ENCODE measurements at places on chromosomes 12 and 14.

DNA sequence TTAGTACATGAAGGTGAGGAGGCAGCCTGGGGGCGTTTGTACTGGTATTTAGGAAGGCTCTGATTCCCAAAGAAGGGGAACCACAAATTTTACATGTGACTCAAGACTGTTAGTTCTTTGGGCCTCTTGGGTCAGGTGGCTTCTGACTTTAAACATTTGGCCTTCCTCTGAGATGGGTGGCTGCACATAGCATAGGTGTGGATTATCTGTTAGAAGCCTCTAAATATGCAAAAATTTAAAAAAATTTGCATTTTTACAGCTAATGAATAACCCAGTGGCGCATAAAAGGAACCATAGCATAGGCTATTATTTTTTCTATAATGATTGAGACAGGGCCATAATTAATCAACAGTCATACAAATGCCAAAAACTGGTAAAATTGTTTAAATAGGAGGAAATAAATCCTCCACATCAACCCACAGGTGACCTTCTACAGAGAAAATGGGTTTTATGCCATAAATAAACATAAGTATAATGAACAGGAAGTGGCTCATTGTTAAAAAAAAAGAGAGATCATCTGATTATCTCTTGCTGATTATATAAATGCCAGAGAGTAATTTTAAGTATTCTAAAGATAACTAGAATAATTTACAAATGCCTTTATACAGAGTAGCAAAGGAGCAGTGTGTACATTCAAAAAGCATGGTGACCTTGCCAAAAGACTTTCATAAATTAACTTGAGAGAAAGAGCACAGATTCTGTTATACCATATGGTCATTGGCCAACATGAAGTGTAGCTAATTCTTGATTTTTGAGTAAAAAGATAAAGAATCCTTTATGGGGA lies 284.2 kb upstream of the ATP2B1 start:
- no peak for DNase-seq

- DNase-seq: no peak
Measured at GRCh38 chr12:27018037-27018436, 3.9 kb upstream of the TM7SF3 start.

DNA sequence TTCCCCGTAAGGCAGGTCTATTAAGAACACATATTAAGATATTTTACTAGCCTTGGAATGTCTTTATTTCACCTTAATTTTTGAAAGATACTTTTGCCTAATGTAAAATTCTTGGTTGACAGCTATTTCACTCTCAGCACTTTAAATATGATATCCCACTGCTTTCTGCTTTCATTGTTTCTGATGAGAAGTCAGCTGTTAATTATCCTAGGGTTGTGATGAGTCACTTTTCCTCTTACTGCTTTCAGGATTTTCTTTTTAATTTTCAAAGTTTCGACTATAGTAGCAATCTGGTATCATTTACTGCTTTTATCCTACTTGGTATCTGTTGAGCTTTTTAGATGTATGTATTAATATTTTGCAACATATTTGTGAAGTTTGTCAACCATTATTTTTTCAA lies 578.9 kb upstream of the ATP2B1 start:
- no peak for DNase-seq

DNA sequence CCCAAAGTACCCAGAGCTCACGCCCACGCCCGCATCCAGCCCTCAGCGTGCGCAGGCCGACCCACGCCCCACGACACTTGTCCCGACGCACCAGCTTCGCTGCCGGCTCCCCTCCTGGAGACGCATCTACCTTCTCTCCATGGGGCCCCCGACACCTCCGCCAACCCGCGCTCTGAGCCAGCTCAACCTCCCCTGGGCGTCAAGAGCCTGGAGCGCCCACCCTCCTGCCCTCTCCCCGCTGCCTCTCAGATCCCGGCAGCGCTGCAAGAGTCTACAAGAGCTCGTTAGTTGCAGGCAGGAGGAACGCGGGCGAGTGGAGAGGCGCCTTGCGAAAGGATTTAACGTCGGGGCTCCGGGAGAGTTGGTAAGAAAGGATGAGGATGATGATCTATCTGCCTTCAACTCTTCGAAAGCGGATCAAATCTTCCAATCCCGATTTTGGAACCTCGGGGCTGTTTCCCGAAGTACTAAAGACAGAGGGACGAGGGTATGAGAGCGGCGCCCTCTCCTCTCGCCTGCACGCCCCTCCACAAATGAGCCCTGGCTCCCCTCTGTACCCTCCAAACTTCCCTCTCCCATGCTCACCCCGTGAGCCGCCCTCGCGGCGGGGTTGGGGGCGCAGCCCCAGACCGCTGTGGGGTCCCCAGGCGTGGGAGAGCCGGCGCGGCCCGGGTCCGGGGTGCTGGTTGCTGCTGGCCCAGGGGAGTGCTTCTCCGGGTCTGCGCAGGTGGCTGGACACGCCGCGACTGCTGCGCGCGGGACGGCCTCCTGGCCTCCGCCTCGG lies 979 bp downstream of the LTBP2 start:
- no peak for DNase-seq

GRCh38 chr14:21768116-21768874 lies 94.7 kb upstream of the OR4E1 start:
- DNase-seq: no peak

DNA sequence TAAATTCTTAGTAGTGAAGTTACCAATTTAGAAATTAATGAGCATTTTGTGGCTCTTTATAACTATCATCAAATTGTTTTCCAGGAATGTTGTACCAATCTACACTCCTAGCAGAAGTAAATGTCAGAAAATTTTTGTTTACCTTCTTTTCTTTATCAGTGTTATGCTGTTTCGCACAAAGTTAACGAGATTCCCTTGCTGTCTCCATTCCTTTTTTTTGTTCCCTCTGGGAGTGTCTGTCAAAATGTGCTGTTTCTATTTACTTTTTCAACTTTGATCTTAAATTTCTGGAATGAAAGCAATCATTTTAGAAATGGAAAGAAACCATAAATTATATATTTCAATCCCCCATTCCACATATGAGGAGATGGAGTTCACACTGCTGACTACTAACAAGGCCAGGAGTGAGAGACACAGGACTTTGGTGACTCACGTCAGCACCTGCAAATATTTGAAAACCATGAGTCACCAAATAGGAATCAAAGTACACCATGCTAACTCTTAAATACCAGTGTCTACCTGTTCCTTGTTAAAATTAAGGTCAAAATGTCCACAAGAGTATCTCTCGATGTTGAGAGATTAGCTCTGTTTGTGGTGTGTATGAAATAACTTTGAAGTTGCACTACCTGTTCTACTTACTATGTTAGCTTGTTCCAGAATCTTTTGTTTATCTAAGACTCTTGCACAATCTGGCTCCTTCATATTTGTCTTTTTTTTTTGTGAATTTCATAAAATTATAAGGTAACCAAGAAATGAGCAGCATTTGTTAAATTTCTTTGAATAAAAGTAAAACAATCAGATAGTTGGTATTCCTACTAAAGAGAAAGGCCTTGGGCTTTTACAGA lies 106.0 kb downstream of the RMST start:
- no peak for DNase-seq

- DNase-seq: no peak
Measured at GRCh38 chr12:104643819-104644669, 187.3 kb downstream of the CHST11 start.

- DNase-seq: no peak
Measured at GRCh38 chr12:52808573-52809160, 5.2 kb downstream of the KRT4 start.

DNA sequence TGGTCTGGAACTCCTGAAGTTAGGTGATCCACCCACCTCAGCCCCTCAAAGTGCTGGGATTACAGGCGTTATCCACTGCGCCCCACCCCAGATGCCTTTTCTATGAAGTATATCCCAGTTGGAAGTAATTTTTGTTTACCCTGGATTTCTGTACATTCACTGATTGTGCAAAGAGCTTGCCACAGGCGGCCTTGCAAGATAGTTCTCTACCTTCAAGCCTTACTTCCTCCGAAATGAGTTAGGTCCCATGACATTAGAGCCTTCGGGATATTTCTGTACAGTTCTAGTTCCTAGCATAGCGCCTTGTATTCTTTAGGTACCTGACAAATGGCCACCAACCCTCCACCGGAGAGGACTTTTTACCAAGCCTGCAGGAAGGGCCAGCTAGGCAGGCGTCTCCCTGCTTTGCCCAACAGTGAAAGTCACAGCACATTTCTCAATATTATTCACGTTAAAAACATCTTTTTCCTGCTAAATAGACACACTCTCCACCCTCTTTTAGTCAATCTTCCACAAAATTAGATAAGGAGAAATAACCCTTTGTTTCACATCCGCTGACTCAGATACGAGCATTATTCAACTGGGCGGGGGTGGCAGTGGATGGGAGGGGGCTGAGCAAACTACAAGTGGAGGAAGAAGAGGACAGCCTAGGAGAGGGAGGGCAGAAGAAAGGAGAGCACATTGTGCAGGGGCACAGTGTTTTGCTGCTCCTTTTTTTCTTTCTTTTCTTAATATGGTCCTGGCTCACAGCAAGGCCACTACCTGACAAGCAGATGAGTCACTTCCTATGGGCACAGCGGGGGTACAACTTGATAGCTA lies 40.0 kb upstream of the CAPRIN2 start:
- DNase-seq: no peak

GRCh38 chr12:89622115-89622514 lies 86.5 kb downstream of the ATP2B1 start:
- DNase-seq: no peak

DNA sequence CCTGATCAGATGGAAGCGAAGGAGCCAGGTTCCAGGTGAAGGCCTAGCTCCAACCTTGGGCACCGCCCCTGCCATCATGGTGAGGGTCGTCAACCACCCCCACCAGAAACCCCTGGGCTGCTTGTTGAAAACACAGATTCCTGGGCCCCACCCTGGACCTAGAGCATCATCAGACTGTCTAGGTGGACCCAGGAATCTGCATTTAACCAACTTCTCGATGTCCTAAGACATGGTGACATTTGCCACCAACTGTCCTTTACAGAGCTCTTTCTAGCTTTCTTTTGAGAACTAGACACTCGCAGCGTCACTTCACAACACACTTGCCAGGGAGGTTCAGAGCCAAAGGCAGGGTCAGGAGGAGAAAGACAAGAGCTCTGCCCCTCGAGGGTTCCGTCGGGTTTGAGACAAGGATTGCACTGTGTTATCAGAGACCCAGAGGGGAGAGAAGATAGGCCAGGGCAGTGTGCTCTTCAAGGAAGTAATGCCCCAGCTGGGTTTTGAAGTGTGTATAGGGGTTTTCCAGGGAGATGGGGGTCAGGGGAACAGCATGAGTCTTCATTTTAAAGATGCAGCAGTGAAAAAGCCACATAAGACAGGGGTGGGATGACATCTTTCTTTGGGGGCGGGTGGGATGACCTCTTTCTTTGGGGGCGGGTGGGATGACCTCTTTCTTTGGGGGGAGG lies 24.6 kb downstream of the RFLNA start:
- no peak for DNase-seq

GRCh38 chr14:31582836-31583452 lies 21.7 kb downstream of the NUBPL start:
- DNase-seq: no peak

- no peak for DNase-seq
Measured at GRCh38 chr12:103868215-103868614, 27.2 kb upstream of the NT5DC3 start.

GRCh38 chr12:107221913-107222312 lies 128.6 kb upstream of the CRY1 start:
- DNase-seq: no peak

DNA sequence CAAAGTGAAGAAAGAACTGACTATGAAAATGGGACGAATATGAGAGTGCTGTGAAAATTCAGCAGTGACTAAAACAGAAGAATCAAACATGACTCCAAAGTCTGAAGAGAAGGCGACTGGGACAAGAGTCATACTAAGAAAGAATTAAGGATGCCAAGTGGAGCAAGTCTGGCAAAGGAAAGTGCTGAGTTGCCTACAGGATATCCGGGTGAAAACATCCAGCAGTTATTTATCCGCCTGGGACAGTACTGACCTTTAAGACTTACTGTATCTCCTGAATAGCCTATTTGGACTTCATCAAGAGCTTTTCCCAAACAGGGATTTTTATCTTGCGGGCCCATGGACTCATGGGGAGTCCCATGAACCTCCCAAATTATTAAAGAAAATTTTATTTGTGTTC lies 41.1 kb downstream of the KICS2 start:
- no peak for DNase-seq

- no peak for DNase-seq
Measured at GRCh38 chr12:132622437-132623071, 4.0 kb downstream of the P2RX2 start.

DNA sequence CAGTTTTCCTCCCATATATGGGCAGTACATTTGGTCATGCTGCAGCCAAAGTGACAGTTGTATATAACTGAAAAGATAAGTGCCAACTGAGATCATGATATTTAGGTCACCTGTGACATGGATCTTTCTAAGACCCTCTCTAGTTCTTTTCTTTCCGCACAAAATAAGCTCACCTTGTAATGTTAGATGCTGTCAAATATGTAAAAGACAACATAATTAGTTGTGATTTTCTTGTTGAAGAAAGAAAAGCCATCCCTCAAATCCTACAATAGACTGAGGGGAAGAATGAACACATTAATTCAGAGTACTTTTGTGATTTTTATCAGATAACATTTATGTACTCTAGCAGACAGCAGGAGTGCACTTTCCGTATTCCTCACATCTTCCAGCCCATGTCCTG lies 37.4 kb downstream of the OVCH1 start:
- DNase-seq: no peak

DNA sequence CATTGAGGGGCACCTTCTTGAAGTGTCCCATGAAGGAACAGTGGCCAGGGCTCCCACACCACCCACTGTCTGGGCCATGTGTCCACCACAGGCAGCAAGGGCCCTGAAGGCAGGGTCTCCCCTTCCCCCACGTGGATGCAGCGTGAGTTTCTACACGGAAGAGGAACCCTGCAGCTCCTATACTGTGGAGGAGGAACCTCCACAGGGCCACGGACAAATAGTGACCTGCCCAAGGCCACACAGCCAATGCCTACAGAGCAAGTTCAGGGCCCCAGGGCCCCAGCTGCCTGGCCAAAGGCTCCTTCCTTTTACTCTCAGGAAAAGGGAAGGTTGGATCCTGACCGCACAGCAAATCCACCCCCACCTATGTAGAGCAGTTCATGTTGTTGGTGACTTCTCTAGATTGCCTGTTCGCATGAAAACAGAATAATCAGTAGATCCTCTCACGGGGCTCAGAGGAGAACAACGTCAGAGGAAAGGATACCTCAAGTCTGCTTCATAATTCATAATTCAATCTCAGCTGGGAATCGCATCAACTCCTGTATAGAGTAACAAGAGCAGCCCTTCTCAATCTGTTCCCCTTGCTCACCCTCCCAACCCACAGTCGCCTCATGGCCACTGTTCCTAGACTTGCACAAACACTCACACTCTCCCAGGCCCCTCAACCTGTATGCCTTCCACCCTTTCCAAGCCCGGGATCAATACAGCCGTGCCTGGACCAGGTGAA lies 11.1 kb upstream of the KRT73 start:
- no peak for DNase-seq
